Muscle of arm (tissue), 14 donors: ENCODE measurements at places on chromosomes 2 and 18. TPM values are rescaled to one million over a fixed set of nuclear protein-coding genes. Genes with fewer than 3 reads are reported as not detected.

GRCh38 chr2:21123473-21124393 is at the start of gene TDRD15:
Gene TDRD15 (plus strand): TSS chr2:21123968. CDS start chr2:21137468, 13,500 bp downstream.
- no peak for DNase-seq

- DNase-seq = no peak
These were observed 311.6 kb upstream of the REV1 start for GRCh38 chr2:99801327-99801901.

DNA sequence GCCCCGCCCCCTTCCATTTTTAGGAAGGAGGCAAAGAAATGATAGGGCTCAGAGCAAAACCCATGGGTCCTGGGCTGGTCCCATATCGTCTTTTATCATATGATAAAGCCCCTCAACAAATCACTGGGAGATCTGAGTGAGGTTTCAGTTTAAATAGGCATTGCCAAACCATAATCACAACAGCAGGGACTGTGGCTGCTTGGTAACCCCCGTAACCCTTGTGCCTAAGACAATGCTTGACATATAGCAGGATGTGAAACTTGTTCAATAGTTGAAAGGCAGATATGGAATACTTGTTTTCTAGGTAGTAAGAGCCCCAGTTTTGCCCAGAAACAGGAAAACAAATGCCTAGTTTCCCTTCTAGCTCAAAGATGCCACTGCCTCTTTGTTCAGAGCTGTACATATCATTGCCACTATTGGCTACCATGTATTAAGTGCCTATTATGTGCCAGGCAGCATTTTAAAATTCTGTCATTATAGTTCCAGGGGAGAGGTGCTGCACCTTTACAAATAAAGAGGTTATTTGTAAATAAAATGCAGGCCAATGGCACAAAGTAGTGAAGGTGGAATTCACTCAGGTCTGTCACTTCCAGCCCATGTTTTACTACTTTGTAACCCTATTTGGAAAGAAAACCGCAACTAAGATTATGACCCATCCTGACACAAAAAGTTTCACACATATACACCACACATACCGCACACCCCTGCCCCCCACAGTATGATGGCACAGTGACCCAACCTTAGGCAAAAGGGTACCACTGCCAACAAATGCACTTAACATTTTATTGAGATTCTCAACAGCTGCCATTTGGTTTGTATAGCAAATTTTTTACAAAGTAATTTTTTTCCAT is 14.2 kb downstream of the NAGK start:
- DNase-seq = no peak

DNA sequence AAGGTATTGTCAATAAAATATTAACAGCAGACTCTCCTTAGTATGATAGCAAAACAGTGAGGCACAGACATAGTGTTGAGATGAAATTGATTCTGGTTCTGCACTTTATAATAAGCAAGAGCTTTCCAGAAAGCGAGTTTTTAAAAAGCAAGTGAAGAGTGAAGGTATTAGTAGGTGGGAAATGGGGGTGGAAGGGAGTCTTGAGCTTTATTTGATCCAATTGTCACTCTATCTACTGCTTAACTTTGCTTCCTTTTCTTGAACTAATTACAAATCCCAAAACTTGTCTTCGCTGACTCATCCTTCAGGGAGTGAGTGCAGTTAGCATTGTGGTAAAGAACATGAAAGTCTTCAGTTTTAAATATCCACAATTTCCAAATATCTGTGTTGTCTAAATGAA is 120.6 kb upstream of the BOD1L2 start:
- no peak for DNase-seq

GRCh38 chr2:150486539-150487484 is 655 bp downstream of the RND3 start:
- peak; percentile 72 for DNase-seq

DNA sequence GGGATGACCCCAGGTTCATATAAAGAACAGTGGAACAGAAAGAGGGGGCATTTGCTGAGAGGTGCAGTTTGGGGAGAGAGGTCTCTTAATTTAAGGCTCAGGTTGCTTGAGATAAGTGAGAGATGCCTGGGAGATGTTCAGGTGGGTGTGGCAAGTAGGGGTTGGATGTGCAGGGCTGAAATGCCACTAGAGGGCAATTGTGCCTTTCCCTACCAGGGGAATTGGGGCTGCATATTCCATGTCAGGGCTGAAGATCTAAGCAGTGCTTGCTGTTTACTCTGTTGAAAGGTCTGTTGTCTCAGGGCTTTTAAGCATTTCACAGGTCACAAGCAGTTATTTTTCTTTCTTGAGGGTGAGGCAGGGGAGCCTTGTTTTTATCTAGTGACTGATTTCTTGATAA is 7.8 kb downstream of the CCDC85A start:
- no peak for DNase-seq

- DNase-seq = no peak
These were observed 10.9 kb upstream of the SLC20A1 start for GRCh38 chr2:112634874-112635157.

- no peak for DNase-seq
These were observed 392.2 kb downstream of the STK39 start for GRCh38 chr2:167855211-167855610.

- DNase-seq = peak; percentile 68
These were observed 5.7 kb upstream of the WIPF1 start for GRCh38 chr2:174603280-174603679.

DNA sequence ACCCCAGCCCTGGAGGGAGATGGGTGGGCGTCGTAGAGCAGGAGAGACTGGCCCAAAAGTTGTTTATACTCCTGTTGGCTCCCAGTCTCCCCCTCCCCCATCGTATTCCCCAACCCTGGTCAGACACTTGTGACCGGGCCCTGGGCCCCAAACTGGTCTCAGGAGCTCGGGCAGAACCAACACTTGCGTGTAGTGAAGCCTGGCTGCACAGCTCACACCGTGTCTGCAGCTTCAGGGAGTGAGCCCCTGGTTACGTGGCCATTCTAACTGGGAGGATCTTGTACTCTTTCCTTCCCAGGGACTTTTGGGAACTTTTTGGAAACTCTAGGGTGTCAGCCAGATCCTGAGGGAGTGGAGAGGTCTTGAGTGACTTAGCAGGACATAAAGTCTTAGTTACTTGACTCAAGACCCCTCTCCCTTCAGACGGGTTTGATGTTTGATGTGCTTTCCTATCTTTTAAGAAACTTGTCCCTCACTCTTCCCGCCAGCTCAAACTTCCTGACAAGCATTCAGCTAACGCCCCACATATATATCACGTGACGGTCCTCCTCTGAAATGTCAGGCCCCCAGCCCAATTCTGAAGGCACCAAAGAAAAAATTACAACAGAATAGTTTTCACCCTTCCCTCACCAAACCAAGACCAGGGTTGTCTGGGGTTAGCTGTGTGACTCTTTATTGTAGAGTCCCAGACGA is 2.3 kb downstream of the PKDCC start:
- DNase-seq = no peak

GRCh38 chr2:20065885-20066602 is 14.6 kb upstream of the LAPTM4A start:
- peak; percentile 64 for DNase-seq

- DNase-seq = no peak
These were observed 69.5 kb downstream of the COPS8 start for GRCh38 chr2:237154884-237155851.

DNA sequence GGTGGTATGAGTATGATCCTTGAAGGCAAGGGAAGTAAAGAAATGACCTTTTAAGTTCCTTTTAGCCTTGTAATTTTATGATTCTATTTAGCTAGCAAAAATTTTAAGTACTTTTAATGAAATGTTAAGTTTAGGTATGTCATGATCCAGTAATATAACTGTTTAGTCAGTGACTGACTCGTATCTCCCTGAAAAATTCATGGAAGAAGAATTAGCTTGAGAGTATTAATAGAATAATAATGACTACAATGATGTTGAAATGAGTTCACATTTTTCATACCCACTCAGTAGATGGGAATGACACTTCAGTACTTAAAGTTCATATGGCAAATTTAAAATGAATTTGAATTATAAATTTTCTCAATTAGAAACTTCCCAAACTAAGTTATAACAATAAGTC is 14.6 kb downstream of the RAB3GAP1 start:
- DNase-seq = no peak

- no peak for DNase-seq
These were observed 162.2 kb downstream of the SLC39A10 start for GRCh38 chr2:195819276-195819675.

GRCh38 chr2:173307293-173307692 is 47.4 kb upstream of the CDCA7 start:
- DNase-seq = no peak

DNA sequence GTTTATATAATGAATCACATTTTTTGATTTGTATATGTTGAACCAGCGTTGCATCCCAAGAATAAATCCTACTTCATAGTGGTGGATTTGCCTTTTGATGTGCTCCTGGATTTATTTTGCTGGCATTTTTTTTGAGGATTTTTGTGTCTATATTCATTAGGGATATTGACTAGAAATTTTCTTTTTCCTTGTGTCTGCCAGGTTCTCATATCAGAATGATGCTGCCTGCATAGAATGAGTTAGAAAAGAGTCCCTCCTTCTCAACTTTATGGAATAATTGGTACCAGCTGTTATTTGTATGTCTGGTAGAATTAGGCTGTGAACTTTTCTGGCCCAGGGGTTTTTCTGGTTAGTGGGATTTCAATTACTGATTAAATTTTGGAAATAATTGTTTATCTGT is 457.4 kb upstream of the DSEL start:
- no peak for DNase-seq

- DNase-seq = no peak
These were observed 773 bp downstream of the MBP start for GRCh38 chr18:77131652-77132368.

- DNase-seq = no peak
These were observed 16.0 kb downstream of the INSIG2 start for GRCh38 chr2:118103951-118104940.

GRCh38 chr18:35862119-35862640 is 110.3 kb upstream of the RMP24 start:
- DNase-seq = no peak

DNA sequence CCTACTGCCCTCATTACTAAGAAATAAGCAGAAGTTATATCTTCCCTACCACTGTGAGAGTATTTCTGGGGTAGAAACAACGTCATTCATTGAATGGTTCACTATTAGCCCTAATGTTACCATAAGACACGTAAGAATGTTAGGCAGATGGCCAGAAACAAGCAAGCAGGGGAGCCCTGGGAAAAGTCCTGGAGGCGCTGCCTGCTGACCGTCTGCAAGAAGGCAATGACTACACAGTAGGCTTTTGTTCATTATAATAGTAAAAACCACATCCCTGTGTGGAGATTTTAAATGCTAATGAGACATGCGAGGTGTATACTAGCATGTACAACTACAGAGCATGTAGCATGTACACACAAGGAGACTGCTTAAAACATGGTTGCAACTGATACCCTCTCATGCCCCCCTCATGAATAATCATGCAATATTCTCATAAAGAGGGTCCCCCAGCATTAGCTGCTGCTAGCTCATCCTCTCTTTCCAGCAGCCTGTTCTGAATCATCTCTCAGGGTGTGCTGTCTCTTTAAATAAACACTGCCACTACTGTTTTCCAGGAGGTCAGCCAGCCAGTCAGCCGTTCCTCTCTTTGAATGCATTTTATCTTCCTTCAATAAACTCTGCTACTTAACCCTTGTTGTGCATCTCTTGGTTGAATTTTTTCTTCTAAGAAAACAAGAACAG is 23.6 kb downstream of the SUCLG1 start:
- DNase-seq = peak; percentile 25

DNA sequence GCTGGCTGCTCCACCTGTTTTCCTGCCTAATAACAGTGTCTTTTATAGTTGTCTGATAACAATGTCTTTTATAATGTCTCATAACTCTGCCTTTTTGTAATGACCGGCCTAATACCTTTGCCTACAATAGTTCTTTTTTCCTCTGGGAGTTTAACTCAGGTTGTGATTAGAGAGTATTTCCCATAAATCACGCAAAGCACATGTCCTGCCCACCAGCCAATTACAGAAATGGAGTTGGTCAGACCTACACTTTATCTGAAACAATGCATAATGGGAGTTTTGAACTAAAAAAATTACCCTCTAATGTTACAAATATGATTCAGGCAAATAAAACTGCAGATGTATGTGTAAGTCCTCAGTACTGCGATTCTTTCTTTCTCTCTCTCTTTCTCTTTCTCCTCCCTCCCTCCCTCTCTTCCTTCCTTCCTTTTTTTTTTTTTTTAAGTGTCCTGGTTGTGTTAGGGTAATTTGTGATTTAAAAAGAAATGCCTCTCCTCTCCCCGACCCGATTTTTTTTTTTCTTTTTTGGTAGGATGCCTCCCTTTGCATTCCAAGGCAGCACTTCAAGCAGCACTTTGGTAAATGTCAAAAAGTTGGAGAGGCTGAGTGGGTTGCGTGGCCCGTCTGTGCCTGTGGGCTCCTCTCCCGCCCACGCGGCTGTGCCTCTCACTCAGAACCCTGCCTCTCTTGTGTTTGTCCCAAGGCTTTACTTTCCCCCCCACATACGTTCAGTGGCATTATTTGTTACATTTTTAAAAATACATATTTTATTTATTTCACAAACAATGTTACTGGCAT is 147.3 kb downstream of the AGAP1 start:
- no peak for DNase-seq

- DNase-seq = no peak
These were observed 69.4 kb upstream of the TTC27 start for GRCh38 chr2:32558492-32558891.

DNA sequence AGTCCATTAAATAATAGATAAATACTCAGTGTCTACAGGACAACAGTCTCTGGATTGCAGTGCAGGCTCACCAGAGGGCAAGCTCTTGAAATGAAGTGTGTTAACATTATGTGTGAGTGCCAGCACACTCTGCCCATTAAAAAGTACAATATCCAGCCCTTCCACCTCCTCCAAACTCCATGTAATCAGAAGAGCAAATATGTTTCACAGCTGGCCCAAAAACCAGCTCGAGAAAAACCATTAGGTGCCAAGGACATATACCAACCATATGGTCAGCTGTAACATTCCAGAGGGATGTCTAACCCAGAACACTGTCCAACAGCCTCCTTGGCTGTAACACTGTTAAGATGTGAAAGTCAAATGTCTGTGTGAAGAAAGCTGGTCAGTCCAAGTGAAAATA is 112.2 kb downstream of the ZNF385B start:
- DNase-seq = no peak

DNA sequence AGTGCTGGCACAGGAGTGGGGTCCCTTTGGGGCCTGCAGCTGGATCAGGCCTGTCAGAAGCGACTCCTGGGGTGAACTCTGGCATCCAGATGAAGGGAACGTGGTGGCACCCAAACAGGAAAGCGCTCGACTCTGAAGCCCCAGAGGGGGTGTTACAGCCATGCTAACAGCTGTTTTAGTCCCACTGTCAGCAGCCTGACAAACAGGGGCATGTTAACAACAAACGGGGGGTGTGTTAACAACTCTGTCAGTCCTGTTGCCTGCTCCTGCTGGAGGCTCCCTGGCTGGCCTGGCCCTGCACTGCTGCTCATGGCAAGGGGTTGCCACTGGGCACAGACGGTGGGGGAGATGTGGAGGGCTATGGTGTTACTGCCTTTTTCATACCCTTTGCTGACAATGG is 2.6 kb upstream of the RNU2-63P start:
- no peak for DNase-seq

Gene KRCC1
- not detected for polyA plus RNA-seq

Gene GALNT13
- 0.64 TPM for polyA plus RNA-seq

Gene GALR1
- not detected for polyA plus RNA-seq

Gene NPHP1
- 5.5 TPM for polyA plus RNA-seq

Gene NT5DC4
- polyA plus RNA-seq = 1.5 TPM

Gene RRM2
- 24.9 TPM for polyA plus RNA-seq

Gene CTDP1
- polyA plus RNA-seq = 12.8 TPM

Gene KLHL29
- polyA plus RNA-seq = 7.9 TPM

Gene ZSWIM2
- polyA plus RNA-seq = not detected

Gene RETSAT
- 11.9 TPM for polyA plus RNA-seq
